NCI-H1436 treated with DMSO at 0.1 percent for 48 hours (cell line): ENCODE measurements at places on chromosomes 7 and 10.

DNA sequence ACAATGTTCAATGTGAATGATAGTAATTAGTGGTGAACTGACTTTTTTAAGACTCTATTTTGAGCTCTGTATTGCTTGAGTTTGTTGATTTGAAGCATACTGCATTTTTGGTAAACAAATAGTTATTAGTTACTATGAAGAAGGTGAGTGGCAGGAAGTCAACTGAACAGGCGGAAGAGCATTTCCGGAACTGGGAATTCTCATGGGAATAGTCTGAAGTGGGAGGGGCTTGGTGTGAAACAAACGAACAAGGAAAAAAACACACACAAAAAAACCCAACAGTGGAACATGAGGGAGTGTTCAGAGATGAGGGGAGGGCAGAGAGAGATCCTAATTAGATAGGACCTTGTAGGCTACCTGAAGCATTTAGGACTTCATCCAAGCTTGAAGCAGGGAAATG is 43.9 kb upstream of the C1QL3 start:
- DNase-seq, result no peak

DNA sequence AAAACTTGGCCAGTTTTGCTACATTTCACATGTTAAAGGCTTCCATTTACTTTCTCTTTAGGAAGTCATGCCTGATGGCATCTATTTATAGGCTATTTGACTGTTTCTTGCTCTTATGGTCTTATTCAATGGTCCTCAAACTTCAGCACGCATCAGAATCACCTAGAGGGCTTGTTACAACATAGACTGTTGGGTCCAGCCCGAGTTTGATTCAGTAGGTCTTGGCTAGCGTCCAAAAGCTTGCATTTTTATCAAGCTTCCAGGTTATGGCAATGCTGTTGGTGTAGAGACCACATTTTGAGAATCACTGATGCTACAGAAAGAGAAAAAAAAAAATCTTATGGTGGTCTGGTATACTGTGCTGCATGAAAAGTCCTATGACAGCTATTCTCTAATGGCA is 51.9 kb downstream of the MTPN start:
- no peak for DNase-seq

GRCh38 chr7:114418117-114418516 is 3.5 kb downstream of the FOXP2 start:
- DNase-seq, result peak; percentile 72

DNA sequence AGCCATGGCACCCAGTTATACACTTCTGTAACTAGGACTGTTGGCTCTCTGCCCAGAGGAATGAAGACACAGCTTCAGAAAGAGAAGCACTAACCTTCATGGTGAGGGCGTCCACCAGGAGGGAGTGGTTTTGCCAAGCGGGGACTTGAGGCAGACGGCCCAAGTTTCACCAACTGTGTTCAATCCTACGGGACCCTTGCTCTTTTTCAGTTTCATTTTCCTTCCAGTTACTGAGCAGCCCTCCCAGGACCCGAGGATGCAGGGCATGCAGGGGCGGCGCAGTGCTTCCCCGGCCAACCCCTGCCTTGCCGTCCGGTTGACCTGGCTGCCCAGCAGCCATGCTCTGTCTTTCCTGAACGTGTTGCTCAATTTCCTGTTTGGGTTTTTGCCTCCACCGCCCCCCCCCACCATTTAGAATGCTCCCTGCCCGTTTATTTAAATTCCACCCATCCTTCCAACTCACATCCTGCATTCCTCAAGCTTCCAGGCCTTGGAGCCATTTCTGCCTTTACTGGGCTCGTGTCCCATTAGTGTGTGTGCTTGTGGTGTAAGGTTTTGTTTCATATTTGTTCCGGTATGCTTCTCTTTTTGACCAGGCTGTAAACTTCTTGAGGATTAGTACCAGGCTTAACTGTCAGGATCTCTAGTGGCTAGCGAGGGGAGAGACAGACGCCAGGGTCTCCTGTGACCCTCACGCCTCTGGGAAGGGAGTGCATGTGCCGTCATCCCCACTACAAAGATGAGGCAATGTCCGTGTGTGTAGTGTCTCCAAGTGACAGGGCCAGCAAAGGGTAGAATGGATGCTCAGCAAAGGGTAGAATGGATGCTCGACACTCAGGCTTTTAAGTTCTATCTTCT is 31.6 kb downstream of the IL15RA start:
- DNase-seq, result no peak

GRCh38 chr7:155203882-155204691 is 93.6 kb upstream of the INSIG1 start:
- DNase-seq, result no peak

GRCh38 chr10:93364966-93365365 is 117.2 kb downstream of the MYOF start:
- no peak for DNase-seq

- no peak for DNase-seq
Measured at GRCh38 chr10:117662751-117663540, 120.4 kb downstream of the EMX2 start.

DNA sequence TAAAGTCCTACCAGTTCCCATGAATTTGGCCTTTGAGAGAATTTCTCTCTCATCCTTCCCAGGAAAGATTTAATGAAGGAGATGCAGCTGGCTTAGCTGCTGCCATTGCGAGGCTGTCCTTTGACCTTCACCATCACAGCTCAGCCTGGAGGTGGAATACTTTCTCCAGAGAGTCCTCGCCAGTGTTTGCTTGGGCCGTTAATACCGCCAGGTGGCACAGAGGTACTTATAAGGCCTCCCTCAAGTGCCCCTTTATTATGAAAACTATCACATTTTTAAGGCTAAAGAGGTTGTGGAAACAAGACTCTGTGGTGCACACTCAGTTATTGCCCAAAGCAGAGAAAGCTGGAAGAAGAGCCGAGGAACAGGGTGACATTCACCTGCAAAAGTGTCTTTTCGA is 330.6 kb downstream of the CCSER2 start:
- no peak for DNase-seq

DNA sequence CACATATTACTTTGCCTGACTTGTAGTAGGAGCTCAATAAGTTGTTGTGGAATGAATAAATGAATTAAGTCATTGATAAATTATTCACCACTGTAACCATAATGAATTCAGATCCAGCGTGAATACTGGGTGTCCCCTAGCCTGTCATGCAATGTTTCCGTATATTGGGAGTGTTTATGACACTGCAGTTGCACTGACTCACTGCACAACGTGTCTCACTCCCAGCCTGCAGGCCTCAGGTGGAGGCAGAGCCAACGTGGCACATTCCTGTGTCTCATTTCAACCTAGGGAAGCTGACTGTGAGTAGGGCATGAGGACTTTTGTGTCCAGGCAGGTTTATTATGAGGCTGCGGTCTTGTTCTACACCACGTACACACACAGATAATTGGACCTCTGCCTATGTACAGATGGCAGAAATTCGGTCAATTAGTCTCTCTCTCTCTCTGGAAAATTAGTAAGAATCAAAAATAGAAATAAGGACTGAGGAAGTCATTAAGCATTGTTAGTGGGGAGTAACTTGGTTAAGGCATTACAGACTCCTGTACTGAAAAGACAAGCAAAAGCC is 299.1 kb upstream of the IGFBP3 start:
- DNase-seq, result no peak

GRCh38 chr7:44953156-44953555 is 25.7 kb downstream of the MYO1G start:
- DNase-seq, result no peak

- no peak for DNase-seq
Measured at GRCh38 chr10:21090609-21091082, 193.5 kb upstream of the NEBL start.

DNA sequence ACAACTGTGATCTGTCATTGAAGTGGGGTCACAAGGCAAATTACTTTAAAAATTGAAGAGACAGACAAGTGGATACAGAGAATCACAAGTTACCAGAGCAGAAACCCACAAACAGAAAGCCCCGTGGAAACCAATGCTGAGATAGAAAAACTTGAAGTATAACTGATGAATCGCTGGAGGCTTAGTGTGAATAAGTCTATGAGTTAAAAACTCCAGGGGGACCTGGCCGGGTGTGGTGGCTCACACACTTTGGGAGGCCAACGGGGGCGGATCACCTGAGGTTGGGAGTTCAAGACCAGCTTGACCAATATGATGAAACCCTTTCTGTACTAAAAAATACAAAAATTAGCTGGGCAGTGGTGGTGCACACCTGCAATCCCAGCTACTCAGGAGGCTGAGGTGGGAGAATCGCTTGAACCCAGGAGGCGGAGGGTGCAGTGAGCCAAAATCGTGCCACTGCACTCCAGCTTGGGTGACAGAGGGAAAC is 69.7 kb upstream of the ZNRF2 start:
- DNase-seq, result no peak

DNA sequence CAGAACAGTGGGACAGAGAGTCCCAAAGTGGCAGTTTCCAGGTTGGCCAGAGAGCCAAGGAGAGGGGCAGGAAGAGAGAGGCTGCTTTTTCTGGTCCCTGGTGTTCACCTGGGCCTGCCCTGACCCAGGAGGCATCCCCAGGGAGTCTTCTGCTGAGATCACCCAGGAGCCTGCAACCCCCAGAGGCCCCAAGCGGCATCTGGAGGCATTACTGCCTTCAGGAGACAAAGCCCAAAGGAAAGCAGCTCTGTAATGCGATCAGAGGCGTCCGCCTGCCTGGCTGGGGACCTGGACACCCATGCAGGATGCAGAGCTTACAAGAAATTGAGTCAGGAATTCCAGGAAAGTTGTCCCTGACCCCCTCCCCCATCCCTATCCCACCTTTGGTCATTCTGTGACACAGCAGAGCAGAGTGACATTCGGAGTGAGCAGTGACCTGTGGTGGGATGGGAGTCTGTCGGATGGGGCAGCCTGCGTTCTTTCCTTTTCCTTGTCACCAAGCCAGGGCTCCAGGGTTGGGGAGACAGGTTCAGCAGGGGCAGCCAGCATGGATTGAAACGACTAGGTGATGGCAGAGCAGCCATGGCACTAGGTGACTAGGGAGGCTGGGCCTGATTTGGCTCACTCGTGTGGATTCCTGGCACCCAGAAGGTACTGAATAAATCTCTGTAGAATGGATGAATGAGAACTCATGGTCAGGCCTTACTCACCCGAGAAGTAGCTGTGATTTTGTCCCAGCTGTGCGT is 10.4 kb downstream of the UNC5B start:
- peak; percentile 58 for DNase-seq

DNA sequence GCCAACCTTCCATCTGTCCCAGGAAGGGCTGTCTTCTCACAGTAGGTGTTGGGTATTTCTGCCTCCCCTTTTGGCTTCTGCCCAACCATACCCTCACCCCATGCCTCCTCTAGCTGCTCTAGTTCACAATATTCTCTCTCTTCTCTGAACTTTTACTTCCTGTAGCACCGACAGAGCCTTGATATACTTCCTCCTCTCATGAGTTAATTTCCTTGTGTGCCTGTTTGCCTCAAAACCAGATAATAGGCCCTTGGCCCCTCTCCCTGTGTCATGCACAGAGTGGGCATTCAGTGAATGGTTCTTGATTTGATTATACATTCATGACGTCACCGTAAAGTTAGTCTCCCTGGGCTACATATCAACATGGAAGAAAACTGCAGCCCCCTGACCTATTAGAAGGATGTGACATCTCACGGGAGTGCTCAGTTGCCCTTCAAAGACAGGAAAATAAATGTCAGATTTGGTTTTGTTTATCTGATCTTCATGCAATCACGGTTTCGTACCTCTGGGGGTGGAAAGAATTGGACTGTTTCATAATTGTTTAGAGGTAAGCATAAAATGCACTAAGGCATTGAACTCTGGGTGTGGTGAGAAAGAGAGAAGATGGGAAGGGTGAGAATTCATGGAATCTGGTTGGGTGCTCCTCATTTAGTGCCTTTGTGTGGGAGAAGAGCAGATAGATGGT is 127.7 kb downstream of the ITIH5 start:
- DNase-seq, result no peak

GRCh38 chr10:132628966-132629900 is 91.6 kb downstream of the INPP5A start:
- DNase-seq, result no peak

DNA sequence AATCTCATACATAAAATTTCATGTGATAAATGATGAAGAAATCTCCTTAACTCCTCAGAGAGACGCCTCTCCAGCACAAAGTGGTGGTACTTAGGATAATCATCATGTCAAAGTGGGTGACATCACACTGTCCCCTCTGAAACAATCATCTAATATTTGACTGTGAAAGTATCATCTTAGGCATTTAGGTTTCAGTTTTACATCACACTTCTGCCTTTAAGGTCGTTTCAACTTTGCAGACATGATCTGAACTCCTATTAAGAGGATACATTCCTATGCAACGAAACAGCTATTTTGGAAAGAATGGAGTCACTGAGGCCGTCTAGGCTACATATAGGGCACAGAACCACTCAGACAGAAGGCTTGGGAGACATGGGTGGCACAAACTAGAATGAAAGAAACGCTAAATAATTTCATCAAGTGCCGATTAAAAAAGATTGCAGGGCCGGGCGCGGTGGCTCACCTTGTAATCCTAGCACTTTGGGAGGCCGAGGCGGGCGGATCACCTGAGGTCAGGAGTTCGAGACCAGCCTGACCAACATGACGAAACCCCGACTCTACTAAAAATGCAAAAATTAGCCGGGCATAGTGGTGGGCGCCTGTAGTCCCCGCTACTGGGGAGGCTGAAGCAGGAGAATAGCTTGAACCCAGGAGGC is 2.0 kb downstream of the VOPP1 start:
- DNase-seq, result no peak

GRCh38 chr7:95921543-95921942 is 149.2 kb downstream of the DYNC1I1 start:
- DNase-seq, result no peak

DNA sequence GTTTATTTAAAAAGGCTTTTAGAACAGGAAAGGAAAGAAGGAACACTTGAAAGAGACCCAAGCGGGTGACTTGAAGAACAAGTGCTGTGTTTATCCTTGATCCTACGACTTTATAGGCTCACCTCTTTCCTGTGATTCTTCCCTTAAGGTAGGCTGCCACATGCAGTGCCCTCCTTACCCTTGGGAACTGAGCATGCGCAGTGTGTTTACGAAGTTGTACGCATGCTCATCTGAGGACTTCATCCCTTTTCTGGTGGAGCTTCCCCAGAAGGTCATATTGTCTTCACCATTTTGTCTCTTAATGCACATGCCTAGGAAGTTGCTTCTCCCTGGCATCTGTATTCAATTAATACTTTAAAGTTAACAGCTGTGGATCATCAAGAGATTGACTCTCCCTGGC is 49.9 kb upstream of the VOPP1 start:
- no peak for DNase-seq

DNA sequence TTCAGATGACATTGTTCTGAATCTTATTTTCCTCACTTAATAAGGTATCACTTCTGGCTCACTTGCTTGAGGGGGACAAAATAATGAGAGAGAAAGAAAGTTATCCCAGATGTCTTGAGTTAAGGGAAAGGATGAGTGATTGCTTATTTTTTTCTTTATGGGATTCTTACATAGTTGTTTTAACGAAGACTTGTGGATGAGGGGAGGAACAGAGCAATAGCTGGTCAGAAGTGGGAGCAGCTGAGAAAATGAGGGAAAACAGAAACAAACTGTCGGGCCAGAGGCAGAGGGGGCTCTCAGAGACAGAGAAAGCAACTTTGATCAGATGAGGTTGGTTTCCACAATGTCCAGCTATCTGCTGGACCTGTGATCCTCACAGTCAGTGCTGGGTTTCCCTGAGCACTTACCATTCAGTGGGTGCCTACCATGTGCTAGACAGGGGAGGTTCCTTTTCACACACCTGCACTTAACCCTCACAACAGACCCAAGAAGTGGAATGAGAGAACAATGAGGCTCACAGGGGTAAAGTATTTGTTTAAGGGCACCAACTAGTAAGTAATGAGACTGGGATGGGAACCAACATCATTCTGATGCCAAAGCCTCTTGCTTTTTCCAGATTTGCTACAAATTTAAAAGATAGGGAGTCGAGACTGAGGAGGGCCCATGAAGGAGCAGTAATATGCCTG is 64.2 kb downstream of the BICC1 start:
- DNase-seq, result no peak
